Stimulated activated CD4-positive, alpha-beta T cell treated with anti-CD3 and anti-CD28 coated beads, TNF-alpha, amount 100 ng/mL, for 1 hour (primary cell): ENCODE measurements at places on chromosomes 2 and 18.
A peak's percentile ranks its signal among the peaks of the same experiment; 100 is the strongest.

DNA sequence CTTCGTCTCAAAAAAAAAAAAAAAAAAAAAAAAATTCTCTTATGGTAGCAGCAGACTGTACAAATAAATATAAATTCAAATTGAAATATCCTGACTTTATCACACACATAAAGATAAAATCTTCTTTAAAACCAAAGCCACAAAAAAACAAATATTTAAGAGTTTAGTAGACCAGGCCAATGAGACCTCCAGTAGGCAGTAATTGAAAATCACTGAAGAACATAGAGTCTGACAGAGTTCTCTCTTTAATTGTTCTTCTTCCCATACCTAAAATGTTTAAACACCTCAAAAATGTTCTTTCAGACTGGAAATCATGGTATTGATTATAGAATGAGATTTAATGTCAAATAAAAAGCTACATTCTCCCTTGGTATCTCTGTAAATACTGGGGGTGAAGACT lies 20.8 kb downstream of the PRPF40A start:
- no peak for DNase-seq

GRCh38 chr18:61856678-61857077 lies 36.1 kb downstream of the RNF152 start:
- no peak for DNase-seq

GRCh38 chr2:146989741-146990140 lies 855.1 kb upstream of the ACVR2A start:
- no peak for DNase-seq

DNA sequence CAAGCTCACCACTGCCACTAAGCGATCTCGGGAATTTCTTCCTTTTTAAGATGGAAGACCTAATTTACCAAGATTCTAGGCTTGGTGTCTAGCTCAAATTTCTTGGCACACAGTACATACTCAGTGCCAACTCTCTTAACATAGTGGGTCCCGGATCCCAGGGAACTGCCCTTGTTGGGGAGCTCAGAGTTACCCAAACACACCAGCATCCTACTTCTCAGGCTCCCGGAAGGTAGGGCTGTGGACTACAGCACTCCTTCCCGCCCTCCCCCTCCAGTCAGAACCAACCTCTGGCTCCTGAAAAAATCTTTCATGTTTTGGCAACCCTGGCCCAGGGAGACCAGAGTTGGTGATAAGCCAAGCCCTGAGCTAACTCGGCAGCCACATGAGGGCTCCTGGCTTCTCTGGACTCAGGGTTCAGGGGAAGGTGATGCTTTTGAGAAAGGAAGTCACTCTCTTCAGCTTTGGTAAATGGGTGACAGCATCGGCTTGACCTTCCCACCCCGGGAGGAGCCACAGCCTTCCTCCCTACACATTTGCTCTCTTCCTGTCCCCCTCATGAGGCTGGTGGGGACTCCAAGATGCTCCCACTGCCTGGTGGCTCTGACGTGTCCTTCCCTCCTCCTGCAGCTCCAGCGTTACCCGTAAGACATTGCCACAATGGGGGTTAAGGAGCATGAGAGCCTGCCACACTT lies 8.8 kb downstream of the ODC1 start:
- DNase-seq, result no peak

- DNase-seq, result no peak
These were observed 84.8 kb downstream of the HS6ST1 start for GRCh38 chr2:128233790-128234395.

DNA sequence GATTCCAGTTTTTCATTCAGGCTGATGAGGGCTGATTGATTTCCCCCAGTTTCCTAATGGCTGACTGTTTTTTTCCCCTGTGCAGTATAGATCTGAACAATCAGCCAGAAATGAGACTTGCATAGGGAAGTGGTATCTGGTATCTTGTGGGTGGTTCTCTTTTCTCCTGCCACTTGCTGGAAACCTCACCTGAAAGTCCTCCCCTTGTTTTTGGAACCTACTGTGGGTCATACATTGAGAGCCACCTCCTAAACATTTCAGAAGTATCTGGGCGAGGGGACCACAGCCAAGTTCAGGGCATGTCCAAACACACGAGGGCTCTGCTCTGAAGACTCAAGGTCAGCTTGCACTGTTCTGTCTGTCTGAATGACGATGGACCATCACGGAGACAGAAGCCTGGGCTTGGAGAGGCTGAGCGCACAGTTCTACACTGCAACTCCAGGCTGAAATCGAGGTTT lies 19.3 kb downstream of the ALPK2 start:
- no peak for DNase-seq

DNA sequence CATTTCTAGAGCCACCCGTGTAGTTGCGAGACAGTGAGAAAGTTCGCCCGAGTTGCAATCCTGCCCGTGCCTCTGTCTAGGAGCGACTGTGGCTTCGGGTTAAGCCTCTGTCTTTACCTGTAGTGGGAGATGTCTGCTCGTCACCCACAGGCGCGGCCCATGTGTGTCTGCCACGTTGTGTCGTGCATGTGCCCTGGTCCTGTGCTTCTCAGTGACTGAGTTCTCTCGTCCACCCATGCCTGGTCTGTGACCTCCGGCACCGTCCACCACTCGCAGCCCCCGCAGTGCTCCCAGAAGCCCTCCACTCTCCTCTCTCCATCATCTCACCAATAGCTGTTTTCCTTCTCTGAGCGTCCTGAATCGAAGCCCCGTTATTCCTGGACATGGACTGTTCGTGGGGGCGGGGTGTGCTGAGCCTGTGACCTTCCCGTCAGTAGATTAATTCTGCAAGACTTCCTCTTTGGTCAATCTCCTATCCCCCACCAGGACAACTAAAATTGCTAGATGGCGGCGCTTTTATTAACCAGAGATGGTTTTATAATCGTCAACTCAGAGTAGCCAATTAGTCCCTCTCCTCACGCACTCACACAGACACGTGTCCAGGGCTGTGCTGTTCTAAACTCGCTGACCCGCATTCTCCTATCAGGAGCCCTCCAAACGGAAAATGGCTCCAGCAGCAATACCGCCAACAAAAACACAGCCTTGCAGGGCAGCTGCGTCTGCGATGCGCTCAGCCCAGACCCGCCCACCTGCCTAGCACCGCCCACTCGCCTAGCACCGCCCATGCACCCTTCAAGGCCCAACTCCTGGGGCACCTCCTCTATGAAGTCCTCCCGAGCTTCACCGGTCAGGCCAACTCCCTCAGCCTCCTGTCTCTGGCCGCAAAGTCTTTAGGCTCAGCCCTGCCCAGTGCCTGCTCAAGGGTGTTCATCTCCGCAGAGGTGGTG lies 119.4 kb downstream of the TWIST2 start:
- no peak for DNase-seq

DNA sequence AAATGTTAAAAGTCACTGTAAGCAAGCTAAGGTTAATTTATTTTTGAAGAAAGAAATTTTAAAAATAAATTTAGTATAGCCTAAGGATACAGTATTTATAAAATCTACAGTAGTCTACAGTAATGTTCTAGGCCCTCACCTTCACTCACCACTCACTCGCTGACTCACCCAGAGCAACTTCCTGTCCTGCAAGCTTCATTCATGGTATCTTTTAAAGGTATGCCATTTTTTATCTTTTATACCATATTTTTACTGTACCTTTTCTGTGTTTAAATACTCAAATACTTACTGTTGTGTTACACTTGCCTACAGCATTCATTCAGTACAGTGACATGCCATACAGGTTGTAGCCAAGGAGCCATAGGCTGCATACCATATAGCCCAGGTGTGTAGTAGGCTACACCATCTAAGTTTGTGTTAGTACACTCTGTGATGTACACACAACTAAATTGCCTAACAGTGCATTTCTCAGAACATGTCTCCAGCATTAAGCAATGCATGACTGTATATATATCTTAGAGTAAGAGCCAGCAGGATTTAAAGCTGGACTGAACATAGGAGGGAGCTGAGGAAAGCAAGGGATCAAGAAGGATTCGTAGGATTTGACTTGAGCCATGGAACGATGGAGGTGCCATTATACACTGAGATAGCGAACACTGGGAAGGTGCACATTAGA lies 83.1 kb upstream of the KLF7 start:
- no peak for DNase-seq

GRCh38 chr2:72008608-72009007 lies 139.1 kb downstream of the CYP26B1 start:
- no peak for DNase-seq

GRCh38 chr2:167489325-167489724 lies 601.0 kb downstream of the XIRP2 start:
- DNase-seq, result no peak

DNA sequence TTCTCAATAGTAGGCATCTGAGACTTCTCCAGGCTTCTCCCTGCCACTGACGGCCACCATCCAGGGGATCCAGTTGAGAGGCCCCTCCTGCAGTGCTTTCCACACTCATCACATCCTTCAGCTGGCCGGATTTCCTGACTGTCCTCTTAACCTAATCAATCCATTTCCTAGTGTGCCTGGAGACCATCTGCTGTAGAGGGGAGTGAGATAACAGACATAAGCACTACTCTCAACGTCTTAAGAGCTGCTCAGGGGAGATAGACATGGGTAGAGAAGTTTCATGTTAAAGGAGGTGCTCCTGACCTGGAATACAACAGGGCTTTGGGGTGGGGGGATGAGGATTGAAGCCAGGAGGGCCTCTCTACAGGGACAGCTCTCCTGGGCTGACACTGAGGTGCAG lies 14.2 kb downstream of the SPR start:
- no peak for DNase-seq

- DNase-seq, result no peak
These were observed 192.2 kb upstream of the HS6ST1 start for GRCh38 chr2:128510701-128511397.

DNA sequence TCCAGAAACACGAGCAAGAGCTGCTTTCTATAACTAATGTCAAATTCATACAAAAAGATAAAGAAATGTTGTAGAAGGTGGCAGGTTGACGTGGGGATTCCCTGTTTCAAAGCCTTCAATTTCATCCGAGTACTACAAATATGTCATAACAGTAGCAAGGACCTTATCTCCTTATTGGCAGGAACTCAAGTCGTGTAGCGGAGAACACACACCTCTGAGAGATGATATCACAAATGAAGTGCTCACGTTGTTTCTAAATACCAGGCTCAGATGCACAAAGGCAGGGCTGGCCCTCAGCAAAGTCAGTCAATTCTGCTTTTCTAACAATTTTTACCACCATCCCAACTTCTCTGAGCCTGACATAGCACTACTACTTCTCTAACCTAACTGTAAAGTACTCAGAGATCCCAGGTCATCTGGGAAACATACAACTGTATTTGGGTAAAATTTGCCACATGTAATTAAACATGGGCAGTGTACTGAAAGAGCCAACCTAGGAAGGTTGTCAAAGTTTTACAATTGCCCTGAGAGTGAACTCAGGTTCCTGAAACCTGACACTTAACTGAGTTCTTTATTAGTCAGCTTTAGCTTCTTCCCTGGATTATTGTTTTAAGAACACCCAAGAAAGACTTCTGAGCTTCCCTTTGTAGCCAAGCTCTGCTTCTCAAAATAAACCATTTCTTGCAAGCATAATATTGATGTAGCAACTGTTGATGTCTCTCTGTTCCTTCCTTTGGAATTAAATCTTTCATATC lies 813.7 kb upstream of the ACVR2A start:
- no peak for DNase-seq

DNA sequence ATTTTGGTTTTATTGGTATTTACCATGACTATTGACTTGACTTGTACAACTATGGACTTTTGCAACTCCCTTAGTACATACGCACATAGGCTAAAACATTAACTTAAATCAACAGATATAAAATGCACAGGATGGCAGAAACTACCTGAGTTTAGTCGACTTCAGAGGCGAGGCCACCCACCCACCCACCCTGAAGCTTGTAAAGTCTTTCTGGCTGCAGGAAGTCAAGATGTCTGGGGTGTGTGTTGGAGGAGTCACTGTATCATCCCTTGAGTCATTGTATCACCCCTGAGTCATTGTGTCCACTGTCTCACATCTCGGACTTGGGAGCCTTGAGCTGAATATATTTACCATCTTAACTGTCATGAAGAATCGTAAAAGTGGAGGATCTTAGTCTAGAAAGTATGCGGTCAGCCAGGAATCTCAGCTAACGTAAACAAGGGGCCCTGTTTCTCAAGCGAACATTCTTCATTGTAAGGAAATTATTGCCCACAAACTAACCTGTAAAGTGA lies 140.0 kb upstream of the ST6GAL2 start:
- no peak for DNase-seq

DNA sequence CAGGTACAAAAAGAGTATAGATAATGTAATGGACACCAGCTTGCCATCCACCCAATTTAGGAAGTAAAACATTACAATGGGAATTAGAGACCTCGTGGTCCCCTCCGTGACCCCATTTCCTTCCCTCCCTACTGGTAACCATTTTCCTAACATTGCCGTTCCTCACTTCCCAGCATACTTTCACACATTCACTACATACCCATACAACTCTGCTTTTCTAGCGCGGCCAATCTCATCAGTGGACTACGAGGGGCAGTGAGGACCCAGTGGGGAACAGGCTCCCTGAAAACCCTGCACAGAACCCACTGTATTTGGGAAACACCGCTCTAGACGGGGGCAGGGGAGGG lies 1.1 kb downstream of the ENOSF1 start:
- DNase-seq, result peak; percentile 9

DNA sequence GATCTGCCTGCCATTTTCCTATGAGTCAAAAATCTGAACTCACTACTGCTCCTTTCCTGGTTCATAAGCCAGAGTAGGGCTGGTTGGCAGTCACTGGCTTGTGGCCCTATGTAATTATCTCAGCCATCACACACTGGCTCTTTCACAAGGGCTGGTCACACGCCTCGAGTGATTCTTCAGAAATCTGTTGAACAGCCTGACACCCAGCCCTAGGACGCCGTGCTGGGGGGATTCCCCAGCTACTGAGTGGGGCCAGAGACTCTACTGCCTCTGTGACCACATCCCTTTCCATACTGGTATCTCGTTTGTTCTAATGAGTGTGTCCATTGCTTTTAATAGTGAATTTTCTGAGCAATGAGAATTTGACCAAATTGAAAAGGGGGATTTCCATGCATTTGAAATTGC lies 45.8 kb upstream of the RBM44 start:
- no peak for DNase-seq

DNA sequence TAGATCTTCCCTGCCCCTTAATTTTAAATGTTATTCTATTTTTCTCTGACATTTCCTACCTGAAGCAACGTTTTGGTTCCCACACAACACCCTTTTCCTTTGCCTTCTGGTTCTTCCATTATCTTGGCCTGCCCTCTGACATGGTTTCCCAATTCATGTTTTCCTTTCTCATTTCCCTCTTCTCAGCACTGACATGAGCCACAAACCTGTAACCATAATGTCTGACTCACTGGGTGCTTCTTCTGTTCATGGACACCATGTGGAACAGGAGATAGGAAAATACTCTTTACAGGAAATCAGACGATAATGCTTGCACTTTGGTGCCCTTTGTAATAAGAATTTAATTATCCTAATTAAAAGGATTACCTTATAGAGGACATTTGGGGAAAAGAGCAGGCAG lies 142.0 kb downstream of the ZEB2 start:
- no peak for DNase-seq

GRCh38 chr2:108927936-108928659 lies 60.9 kb downstream of the EDAR start:
- DNase-seq, result peak; percentile 17

GRCh38 chr18:58394602-58395425 lies 234.1 kb downstream of the ALPK2 start:
- no peak for DNase-seq
